T-helper 2 cell (primary cell): ENCODE measurements at places on chromosomes 6 and 20.

GRCh38 chr20:51036226-51036625 lies 13.3 kb upstream of the KCNG1 start:
- no peak for DNase-seq

GRCh38 chr6:44249082-44249748 lies 2.3 kb downstream of the HSP90AB1 start:
- no peak for DNase-seq

DNA sequence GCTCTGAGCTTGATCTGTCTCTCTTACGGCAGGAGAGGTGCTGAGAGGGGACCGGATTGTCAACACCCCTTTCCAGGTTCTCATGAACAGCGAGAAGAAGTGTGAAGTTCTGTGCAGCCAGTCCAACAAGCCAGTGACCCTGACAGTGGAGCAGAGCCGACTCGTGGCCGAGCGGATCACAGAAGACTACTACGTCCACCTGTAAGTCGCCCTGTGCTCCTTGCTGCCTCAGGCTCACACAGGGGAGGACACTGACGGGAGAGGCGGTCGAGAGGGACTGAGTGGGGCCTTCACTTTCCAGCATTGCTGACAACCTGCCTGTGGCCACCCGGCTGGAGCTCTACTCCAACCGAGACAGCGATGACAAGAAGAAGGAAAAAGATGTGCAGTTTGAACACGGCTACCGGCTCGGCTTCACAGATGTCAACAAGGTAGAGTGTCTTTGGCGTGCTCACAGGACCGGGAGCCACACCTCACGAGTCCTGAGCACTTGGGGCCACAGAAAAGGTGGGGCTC lies 32.0 kb downstream of the TM9SF4 start:
- DNase-seq, result no peak

DNA sequence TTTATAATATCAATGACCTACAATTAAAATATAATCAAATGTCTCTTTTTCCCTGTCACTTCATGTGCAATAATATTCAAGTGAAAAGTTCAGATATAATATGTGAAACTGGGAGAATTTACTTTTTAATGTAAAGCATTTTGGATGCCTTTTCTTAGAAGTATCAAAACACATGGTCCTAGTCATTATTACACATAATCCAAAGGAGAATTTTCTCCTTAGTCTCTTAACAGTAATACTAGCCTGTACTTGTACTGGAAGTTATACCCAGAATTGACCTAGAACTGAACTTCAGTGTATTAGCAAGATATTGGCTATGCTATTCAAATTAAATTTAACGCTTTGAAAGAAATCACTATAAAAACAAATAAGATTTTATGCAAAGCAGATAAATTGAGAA lies 842.6 kb upstream of the MANEA start:
- no peak for DNase-seq

DNA sequence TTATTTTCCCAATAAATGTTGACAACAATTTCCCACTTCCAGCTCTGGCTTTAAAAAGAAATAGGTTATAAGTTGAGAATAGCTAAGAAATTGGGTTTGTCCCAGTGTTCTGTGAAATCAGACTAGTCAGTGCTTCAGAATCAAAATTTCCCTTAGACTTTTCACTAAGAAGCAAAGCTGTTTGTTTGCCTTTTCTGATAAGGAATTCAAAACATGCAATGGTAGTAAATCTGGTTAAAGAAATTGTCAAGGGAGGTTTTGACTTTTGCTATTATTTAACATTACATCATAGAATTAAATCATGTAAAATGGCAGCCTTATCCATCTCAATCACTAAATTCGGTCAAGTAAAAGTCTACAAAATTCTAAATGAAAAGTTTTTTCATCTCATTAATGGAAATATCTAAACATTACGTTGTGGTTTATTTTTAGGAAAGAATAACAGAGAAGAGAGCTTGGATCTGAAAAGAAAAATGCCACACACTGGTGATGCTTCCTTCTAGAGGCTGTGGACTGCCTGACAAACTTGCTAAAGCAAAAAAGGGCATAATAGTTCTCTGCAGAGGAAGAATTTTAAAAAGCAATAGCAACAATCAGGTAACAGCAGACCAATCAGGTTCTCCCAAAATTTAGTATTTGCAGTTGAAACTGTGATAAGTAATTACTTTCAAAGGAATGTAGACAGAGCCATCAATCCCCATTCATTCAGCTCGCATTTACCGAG lies 36.4 kb downstream of the PLAGL1 start:
- no peak for DNase-seq

DNA sequence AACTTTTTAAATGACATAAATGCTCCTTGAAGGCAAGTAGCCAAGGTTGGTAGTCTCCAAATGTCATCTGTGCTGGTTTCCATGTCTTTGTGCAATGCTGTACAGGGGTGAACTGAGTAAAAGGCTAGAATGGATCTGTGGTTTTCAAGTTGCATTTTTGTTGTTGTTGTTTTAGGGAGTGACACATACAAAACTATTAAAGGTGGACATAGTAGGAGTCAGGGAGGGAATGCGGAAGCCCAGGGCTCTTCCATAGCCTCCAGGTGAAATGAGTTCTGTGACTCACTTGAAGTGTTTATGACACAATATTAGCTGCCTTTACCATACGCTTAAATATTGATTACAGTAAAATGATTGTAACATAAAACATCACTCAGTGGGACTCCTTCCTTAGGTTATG lies 22.5 kb upstream of the QKI start:
- DNase-seq, result no peak

- DNase-seq, result no peak
Observed at GRCh38 chr6:5968817-5969734, 37.6 kb downstream of the NRN1 start.

DNA sequence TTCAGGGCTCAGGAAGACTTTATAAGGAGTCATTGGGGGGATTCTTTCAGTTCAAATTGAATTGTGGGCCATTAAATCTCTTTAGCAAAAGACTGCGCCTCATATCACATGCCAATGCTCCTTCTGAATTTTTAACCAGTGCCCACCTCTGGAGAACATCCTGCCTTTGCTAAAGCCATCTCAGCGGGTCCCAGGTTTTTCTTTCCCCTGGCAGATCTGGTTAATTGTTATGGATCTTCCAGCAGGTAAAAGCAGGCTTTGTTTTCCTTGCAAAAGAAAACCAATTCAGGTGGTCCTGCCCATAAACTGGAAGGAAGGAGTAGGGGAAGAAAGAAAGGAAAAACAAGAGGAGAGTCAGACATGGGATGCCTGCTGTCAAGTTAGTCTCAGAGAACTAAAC lies 298.2 kb downstream of the LRFN2 start:
- no peak for DNase-seq

- no peak for DNase-seq
Observed at GRCh38 chr6:15793288-15793687, 130.5 kb upstream of the DTNBP1 start.

- DNase-seq, result no peak
Observed at GRCh38 chr20:58590679-58591473, 60.2 kb upstream of the STX16 start.

GRCh38 chr6:27176096-27176495 lies 71.4 kb upstream of the PRSS16 start:
- no peak for DNase-seq

DNA sequence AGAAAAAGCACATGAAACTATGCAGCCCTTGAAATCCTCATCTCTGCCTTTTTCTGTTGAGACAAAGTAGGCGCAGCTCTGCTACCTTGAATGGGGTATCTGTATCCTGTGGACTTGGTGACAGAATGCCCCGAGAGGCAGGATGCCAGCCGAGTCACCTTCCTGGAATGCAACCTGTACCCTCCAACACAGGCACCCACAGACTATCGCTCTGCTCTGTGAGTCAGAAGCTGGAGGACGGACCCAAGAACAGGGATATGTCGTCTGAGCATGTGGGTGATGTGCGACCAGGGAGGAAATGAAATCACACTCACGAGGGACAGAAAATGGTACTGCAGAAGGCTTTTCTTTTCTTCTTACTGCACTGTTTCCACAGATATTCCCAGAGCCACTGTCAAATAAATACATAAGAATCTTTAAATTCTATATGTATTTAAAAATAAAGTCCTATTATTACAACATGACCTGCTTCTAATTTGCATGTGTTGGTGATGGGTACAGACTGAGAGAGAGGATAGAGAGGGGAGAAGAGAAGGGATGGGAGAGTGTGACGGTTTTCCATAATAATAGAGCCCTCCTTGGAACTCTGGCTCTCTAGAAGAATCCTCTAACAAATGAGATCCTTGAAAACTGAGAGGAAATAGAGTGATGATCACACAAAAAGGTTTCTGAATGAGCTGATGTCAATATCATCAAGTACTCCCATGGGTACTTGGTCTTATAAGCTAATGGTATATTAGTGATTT lies 308.1 kb downstream of the FOXC1 start:
- no peak for DNase-seq

- no peak for DNase-seq
Observed at GRCh38 chr20:45230631-45231030, 9.5 kb downstream of the SEMG2 start.

- DNase-seq, result no peak
Observed at GRCh38 chr20:57478176-57478575, 46.8 kb downstream of the CTCFL start.

DNA sequence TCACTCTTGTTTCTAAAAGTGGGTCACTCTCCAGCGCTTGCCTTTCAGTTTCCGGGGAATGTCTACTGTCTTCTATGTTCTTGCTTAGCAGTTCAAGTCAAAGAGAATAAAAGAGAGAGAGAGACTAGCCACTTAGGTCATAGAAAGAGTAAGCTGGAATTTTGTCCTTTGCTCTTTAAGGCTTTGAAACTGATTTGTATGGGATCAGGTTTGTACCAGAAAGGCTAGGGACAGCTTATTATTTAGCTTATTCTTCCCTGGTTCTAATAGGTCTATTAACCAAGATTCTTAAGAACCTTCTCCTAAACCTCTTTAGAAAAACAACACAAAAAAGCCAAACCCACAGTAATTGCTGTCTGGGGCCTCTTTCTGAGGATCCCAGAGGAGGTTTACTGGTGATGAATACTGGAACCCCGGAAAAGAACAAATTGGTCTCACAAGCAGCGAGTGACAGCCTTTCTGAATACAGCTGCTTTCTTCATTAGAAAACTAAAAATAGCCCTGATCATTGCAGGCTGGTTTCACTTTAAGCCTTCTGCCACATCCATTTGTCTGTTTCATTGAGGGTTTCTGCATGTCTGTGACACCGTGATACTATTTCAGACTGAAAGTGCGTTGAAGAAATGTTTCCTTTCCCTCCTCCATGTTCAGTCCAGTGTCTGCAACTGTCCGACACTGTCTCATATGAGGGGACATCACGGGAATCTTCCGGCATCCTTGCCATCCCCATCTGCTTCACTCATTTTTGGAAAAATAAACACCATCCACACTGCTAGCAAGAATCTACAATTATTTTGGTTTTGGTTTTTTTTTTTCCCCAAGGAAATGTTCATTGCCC lies 75.1 kb upstream of the ATXN1 start:
- peak; percentile 81 for DNase-seq

GRCh38 chr20:57287901-57288300 lies 21.5 kb upstream of the BMP7 start:
- DNase-seq, result no peak

DNA sequence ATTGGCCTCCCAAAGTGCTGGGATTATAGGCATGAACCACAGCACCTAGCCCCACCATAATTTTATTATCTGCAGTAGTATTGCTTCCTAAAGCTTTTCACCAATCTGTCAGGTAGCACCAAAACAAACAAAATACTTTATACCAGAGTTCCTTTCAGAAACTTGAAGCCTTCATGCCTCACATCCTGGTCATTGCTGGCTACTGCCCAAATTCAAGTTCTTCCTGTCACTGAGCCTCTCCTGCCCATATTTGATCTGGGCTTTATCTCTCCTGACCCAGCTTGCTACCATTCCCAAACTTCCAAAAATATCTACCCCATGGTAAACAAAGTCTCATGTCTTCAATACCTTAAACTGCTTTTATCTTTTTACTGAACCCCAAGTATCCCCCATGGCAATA lies 34.9 kb upstream of the DST start:
- DNase-seq, result no peak

GRCh38 chr6:53680489-53680888 lies 14.9 kb upstream of the KLHL31 start:
- no peak for DNase-seq

DNA sequence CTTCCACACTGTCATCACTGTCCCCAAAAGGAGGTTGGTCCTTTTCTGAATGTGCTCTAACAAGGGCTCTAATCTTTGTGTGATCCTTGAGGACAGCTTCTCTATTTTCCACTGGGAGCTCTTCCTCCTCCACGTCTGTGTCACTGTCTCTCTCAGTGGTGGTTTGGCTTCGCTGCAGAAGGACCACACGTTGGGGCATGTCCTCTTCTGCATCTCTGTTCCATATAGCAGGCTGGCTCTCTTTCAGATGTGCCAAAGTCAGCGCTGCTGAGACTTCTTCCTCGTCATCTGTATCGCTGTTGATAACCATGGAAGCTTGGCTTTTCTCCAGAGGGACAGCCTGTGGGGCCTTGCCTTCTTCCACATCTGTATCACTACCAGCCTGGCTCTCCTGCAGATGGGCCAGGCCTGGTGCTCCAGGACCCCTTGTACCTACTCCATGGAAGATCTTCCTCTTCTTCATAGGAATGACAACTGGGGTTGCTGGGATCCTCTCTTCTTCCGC lies 4.6 kb downstream of the MDC1 start:
- no peak for DNase-seq

- DNase-seq, result no peak
Observed at GRCh38 chr6:79076160-79076559, 1.9 kb downstream of the PHIP start.

DNA sequence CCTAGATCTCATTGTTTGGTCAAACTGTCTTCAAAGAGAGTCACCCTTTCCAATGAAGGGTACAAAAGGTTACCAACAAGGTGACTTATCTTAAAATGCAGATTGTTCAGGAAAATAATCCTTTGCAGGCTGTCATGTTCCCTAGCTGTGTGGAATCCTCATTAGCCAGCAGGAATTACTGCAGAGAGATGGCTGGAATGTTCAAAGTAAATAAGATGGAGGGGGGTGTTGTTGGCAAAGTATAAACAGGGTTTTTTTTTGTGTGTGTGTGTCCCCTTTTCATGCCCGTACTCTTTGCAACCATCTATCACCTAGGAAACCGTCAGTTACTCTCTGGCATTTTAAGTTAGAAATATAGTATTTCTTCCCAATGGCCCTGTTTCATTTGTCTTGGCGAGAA lies 6.5 kb downstream of the NEDD9 start:
- DNase-seq, result no peak

DNA sequence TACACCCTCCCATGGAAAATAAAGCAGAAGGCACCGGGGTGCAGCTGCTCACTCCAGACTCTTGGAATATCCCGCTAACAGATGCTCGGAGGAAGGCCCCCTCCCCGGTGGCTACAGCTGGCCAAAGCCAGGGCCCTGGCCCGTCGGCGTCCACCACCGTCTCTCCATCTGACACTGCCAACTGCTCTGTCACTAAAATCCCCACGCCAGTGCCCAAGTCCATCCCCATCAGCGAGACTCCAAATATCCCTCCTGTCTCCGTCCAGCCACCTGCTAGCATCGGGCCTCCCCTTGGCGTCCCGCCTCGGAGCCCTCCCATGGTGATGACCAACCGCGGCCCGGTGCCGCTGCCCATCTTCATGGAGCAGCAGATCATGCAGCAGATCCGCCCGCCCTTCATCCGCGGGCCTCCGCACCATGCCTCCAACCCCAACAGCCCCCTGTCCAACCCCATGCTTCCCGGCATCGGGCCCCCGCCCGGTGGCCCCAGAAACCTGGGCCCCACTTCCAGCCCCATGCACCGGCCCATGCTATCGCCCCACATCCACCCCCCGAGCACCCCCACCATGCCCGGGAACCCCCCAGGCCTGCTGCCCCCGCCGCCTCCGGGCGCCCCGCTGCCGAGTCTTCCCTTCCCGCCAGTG lies 143.9 kb downstream of the SOBP start:
- DNase-seq, result no peak
